ENCODE measurements at places on chromosomes 7 and 10.

DNA sequence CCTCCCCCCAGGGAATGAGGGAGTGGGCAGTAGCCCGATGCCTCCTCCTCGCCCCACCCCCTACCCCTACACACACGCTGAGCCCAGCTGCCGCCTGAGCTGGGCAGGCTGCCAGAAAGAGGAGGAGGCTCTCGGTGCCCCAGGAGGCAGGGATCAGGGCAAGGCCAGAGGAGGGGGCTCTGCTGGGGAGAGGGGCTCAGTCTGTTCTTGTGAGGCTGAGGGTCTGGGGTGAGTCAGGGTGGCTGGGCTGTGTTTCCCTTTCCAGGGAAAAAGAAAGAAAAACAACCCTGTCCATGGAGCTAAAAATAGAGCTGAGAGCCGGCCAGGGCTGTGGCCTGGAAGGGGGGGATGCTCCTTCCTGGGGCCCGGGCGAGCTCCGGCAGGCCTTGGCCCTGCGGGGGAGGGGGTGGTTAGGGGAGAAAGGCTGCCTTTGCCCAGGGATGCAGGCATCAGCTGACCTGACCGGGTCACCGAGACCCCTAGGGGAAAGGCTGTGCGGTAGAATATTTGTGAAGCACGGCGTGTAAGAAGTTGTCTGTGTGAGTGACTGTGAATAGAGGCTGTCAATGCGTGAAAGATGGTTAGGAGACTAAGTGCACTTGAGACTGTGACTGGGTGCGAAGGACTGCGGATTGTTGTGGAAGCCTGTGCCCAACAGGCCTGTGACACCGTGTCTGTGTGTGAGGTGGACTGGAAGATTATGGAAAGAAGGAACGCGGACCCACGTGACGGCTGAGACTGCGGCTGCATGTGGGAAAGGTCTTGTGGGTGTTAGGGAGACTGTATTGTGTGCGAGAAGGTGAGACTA is 1.2 kb upstream of the LZTS2 start:
- DNase-seq = peak; percentile 88

DNA sequence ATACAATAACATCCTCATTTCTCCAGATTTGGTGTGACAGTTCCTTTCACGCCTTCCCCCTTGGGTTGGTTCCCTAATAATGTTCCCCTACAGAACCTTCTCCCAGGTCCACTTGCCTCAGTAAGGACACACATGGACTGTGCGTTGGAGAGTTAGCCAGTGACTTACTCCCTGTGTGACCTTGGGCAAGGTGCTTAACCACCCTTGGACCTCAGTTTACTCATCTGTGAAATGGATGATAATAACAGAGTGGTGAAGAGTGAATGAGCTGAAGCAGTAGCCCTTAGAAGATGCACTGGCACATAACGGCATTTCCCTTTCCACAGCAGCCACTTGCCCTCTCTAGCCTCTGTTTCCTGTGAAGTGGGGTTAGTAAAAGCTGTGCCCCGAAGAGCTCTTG is 175.8 kb downstream of the PKD1L1 start:
- DNase-seq = no peak

DNA sequence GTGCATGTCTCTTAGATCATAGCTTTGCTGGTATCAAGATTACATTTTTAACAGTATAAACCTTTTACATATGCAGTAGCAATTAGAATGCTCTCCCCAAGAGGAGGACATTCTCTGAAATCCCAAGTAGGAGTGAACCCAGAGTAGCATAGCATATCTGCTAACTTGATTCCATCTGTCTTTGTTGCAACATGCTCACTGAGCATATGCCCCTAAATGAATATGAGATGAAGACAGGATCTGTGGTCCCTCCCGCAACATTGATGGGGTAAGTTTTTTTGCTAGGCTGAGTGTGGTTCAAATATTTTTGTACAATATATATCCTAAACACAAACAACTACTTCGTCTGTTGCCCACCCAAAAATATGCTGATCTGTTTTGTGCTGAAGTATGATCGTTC is 534.2 kb upstream of the C7orf33 start:
- no peak for DNase-seq

GRCh38 chr7:154484943-154485342 is 432.7 kb downstream of the DPP6 start:
- peak; percentile 40 for DNase-seq

- DNase-seq = no peak
Measured at GRCh38 chr7:36526863-36527548, 137.3 kb downstream of the ANLN start.

GRCh38 chr7:55043691-55044370 is 25.0 kb downstream of the EGFR start:
- DNase-seq = no peak

- DNase-seq = peak; percentile 73
Measured at GRCh38 chr7:28298870-28299518, 113.3 kb upstream of the CREB5 start.

DNA sequence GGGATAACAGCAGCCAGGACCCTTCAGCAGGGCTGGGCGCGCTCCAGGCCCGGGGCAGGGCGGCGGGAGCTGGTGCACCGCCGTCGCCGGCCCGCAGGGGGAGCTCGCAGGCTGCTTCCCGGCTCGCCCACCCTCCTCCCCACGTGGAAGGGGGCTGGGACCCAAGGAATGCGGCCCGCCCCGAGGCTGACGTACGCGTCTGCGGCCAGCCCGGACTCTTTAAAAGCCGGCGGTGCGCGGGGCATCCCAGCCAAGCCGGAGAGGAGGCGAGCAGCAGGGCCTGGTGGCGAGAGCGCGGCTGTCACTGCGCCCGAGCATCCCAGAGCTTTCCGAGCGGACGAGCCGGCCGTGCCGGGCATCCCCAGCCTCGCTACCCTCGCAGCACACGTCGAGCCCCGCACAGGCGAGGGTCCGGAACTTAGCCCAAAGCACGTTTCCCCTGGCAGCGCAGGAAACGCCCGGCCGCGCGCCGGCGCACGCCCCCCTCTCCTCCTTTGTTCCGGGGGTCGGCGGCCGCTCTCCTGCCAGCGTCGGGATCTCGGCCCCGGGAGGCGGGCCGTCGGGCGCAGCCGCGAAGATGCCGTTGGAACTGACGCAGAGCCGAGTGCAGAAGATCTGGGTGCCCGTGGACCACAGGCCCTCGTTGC is at the start of gene PFKFB3:
PFKFB3 (plus strand) TSS at position 249 of the 647 bp plus-strand sequence; CDS start at position 578, 329 bp downstream.
- DNase-seq = peak; percentile 97

GRCh38 chr7:19390795-19391194 is 245.6 kb upstream of the FERD3L start:
- DNase-seq = no peak

DNA sequence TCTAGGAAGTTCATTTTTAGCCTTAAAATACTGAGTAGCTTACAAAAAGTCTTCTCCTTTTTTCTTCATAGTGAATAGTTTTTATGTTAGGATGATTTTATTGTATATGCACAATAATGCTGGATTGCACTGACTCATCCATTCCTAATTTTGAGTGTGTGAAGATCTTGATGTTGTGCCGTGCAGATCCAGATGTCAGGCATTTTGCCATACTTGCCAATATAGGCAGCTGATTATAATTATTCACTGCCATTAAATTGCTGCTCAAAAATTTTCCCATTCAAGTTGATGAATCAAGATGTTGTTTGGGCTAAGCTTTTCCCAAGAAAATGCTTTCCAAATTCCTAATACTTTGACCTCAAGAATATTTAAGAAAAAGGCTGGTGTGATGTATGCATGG is 218.3 kb downstream of the AHR start:
- no peak for DNase-seq

- DNase-seq = no peak
Measured at GRCh38 chr7:148670374-148670773, 28.3 kb upstream of the CUL1 start.

GRCh38 chr10:131655101-131655849 is 245.5 kb upstream of the PPP2R2D start:
- DNase-seq = no peak

Data from midbrain (tissue), 1 donor.